GM12892 (cell line): ENCODE measurements at places on chromosomes 6 and 20.

GRCh38 chr6:99745651-99746050 lies 139.0 kb downstream of the PRDM13 start:
- DNase-seq = no peak

DNA sequence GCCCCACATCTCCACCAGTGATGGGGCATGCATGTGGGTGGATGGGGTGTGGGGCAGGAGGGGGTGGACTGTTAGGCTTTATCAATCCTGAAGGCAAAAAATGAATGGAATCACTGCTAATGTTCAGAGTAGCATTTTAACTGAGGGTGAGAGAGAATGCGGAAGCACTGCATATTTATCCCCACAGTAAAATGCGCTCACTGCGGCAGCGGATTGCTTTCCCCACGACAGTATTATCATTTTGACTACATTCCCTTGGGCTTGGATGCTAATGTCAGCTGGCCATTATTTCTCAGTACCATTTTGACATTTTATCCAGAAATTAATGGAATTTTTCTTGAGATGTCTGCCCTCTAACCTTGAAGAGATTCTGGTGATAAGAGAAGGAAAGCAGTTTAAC lies 13.4 kb downstream of the ALDH8A1 start:
- DNase-seq = no peak

GRCh38 chr6:34128045-34128444 lies 17.8 kb downstream of the GRM4 start:
- no peak for DNase-seq

- DNase-seq = no peak
These were observed 236.8 kb downstream of the DLL1 start for GRCh38 chr6:170053966-170054661.

DNA sequence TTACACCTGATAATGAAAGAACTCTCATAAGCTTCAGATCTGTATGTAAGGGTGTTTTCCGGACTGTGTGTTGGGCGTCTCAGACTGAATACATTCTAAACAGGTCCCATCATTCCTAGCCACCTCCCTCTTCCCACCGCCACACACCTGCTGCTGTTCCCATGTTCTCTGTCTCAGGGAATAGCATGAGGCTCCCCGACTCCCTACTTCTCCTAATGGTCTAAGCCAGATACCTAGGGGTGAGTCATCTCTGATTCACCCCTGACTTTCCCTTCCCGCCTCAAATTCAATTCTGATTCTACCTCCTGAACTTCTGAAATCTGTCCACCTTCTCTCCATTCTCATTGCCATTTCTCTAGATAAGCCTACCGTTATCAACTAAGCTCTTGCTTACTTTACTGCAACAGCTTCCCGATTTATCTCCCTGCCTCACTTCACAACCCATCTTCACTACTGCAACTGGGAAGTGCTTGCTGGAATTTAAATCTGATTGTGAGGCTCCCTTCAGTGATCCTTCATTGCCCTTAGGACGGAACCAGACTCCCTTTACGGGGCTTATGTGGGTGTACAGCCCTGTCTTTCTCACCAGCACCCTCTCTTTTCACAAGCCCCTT lies 1.6 kb downstream of the TMEM14A start:
- no peak for DNase-seq

DNA sequence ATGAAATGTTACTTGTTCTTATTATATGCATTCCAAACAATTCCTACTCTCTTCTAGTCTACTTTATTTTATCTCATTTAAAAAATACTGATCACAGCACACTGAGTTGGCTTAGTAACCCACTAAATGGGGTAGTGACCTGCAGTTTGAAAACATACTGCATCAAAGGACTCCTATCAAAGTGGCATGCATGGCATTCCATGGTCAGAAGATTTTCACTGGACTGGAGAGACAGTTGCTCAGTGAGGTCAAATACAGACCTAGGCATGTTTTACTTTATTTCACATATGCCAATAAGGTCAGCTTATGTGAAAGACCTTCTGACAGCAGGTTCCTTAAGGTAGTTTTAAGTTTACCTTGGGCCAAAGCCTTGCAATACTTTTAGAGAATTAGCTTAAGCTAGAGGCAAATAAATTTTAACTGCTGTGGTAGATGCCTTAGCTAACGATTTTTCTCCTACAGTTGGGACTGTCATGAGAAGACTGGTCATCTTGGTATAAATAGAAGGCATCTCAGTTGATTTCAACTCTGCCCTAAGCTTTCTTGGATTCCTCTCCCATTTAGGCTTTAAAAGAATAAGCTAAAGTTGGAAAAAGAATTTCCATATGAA lies 35.1 kb downstream of the TPD52L1 start:
- DNase-seq = no peak

DNA sequence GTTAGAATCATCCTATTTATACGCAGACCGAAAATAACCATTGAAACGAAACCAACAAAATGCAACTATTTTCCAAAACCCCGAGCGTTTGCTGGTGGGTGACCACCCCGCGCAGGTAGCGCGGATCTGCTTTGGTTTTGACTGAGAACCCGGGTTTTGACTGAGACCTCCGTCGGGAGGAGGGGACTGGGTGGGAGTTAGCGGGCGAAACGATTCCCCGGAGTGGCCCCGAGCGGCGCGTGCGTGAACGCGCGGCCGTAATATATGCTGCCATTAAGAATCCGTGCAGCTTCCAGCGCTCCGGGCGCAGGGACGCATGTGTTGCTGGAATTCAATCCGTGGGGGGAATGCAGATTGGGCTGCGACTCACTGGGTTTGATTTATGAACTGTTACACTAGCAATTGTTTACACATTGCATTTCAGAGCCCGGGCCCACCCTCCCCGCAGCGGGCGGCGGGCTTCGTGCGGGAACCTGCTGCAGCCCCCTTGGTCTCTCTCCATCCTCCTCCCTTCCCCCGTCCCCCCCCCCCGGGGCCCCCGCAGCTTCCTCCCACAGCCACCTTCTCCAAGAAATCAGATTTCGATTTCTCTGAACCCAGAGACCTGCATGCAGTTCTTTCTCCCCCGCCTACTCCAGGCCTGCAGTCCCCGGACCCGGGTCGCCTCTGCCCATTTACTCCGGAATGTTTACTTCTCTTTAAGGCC lies 9.9 kb downstream of the NRN1 start:
- DNase-seq = no peak

DNA sequence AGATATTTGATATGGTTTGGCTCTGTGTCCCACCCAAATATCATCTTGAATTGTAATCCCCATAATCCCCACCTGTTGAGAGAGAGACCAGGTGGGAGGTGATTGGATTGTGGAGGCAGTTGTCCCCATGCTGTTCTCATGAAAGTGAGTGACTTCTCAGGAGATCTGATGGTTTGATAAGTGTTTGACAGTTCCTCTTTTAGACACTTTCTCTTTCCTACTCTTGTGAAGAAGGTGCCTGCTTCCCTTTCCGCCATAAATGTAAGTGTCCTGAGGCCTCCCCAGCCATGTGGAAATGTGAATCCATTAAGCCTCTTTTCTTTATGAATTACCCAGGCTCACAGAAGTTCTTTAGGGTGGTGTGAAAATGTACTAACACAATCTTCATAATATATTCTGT lies 1404.0 kb upstream of the ADGRB3 start:
- DNase-seq = no peak

GRCh38 chr20:51529758-51530157 lies 12.8 kb downstream of the NFATC2 start:
- no peak for DNase-seq

DNA sequence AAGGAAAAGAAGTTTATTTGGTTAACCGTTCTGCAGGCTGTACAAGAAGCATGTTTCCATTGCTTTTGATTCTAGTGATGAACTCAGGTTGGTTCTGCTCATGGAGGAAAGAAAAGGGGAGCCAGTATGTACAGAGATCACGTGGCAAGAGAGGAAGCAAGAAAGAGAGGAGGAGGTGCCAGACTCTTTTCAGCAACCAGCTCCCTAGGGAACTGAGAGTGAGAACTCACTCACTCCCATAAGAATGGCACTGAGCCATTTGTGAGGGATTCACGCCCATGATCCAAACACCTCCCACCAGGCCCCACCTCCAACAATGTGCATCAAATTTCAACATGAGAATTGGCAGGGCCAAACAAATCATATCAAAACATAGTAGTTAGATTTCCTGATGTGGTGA lies 649.1 kb downstream of the EPM2A start:
- DNase-seq = no peak

DNA sequence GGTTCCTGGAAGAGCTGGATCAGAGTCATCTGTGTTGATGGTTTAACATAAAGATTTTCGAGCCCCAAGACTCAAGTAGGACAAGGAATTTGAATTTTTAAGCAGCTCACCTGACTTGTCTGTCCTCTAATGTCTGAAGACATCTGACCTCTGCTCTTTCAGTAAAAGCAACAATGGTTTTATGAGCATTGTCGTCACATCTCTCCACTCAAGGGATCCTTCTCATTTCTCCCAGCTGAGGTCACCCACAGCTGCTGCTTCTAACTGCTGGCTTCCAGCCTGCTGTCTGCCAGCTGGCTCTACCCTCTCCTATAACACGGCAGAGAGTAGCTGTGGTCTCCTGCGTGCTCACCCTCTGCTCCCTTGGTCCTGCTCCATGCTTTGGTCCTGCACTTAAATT lies 24.7 kb upstream of the HDAC2 start:
- no peak for DNase-seq

DNA sequence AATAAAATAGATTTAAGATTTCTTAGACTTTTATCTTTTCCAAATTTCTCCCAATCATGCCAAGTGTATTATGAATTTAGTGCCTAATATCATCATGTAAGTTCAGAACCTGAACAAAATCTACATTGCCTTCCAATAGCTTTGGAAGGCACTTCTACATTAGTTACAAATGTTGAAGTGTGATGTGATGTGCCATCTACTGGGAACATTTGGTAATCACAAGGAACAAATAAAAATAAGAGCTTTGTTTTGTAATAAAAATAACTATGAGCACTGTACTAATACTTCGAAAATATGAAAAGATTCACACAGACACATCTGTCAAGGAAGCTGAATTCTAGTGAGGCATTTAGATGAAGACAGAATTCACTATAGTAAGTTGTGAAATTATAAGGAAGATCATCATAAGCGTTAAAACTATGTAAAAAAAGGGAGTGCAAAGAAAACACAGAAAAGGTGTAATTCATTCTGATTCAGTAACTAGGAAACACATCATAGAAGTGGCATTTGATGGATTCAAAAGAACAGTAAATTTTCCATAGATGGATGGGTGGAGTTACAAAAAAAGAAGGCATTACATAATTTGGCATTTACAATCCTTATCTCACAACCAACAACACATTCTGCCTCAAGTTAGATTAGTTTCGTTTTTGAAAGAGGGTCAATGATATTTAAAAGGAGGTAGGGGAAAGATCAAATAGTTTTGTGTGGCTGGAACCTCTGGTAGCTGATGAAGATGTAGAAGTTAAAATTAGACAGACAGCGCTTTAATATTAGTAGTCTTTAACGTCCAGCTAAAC lies 161.0 kb downstream of the ASCC3 start:
- DNase-seq = no peak
